Activated effector memory CD4-positive, alpha-beta T cell treated with anti-CD3 and anti-CD28 coated beads, Interleukin-2, amount 50 U/mL, for 16 hours (primary cell): ENCODE measurements at places on chromosomes 5 and 9.

DNA sequence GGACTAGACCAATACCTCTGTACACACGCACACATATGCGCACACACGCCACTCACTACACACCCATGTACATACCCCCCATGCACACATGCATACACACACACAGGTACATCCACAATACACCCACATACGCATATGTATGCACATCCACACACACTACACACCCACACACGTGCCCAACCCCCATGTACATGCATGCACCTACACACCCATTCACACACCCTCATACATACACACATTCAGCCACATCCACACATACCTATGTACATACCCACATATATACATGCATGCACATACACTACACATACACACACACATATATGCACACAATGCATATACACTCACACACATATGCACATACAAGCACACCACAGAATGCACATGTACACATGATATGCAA lies 107.1 kb downstream of the GADD45G start:
- no peak for DNase-seq

GRCh38 chr9:28464481-28465216 lies 891.4 kb upstream of the C9orf72 start:
- no peak for DNase-seq

- no peak for DNase-seq
Measured at GRCh38 chr5:172412724-172413286, 41.5 kb downstream of the SH3PXD2B start.

DNA sequence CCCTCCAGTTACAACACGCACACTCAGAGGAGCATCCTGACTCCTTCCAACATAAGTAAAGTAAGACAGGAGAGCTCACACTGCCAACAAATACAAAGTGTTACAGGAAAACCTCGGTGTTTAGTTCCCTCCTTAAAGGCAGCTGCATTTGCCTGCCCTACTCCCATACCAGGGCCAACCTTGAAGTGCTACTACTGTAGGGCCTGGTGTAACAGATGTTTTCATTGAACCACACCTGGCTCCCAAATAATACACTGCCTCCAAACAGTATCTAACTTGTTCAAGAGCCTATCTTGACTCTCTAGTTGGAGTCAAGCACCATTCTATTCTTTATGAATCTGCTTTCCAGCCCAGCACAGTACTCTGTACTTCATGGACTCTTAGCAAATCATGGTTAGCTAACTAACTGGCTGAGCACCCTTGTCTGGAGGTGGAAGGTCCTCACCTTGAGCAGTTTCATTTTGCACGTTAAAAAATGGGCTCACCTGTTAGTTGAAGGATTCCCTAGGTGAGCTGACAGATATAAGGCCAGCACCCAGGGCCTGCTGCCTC lies 34.6 kb downstream of the TTC39B start:
- no peak for DNase-seq

DNA sequence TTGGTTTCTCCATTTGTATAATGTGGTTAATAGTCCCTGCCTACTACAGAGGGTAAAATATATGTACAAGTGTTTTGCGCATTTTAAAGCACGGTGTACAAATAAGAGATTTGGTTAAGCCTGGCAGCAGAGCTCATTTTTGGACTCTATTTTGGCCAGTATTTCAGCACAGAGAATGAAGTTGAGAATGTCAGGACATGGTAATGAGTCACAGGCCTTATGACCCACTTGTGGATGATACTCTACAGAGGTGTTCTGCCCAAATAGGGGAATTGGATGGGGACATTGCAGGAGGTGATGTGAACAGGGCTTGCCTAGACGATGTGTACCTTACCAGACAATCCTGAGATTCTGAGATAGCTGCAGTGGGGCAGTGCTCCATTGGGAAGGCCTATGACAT lies 50.6 kb downstream of the MELK start:
- DNase-seq = no peak

DNA sequence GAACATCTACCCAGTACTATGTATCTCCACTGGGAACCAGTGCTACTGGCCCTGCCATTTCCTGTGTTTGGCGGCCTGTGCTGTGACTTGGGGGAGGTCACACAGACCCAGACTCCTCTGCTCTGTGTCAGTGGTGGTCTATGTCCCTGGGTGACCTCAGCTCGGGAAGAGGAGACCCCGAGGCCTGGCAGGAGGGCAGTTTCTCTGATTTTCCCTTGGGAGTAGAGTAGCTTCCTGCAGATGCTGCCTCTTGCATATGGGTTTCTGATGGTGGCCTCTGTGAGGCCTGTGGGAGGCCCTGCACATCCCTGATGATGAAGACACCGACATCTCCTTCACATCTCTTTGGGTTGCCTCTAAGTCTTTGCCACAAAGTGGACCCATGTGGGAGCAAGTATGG lies 13.0 kb upstream of the SMIM32 start:
- DNase-seq = peak; percentile 22

DNA sequence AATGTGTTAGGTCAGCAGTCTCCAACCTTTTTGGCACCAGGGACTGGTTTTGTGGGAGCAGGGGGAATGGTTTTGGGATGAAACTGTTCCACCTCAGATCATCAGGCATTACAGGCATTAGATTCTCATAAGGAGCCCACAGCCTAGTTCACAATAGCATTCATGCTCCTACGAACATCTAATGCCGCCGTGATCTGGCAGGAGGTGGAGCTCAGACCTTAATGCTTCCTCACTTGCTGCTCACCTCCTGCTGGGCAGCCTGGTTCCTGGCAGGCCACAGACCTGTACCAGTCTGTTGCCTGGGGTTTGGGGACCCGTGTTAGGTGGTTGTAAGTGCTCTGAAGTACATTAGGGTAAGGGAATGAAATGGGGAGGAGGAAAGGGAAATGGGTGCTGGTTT lies 9.7 kb upstream of the CTNNA1 start:
- peak; percentile 52 for DNase-seq

- no peak for DNase-seq
Measured at GRCh38 chr9:84436386-84437109, 96.0 kb upstream of the SLC28A3 start.

DNA sequence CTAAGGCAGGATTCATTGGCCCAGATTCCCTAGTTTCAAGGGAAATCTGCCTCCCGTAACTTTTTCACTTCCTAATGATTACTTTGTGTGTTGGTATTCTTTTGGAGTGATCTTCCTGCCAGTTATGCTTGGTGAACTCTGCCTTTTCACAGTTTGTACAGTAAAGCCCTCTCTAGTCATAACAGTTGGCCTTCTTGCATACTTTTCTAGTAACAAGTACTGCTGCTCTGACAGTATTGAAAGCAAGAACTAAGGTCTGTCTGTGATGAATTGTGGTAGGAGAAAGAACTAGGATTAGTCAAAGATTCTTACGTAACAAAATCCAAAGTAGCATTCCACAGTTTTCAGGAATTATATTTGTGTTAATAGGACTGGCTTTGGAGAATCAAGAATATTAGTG lies 1457.2 kb upstream of the WWC1 start:
- DNase-seq = no peak

DNA sequence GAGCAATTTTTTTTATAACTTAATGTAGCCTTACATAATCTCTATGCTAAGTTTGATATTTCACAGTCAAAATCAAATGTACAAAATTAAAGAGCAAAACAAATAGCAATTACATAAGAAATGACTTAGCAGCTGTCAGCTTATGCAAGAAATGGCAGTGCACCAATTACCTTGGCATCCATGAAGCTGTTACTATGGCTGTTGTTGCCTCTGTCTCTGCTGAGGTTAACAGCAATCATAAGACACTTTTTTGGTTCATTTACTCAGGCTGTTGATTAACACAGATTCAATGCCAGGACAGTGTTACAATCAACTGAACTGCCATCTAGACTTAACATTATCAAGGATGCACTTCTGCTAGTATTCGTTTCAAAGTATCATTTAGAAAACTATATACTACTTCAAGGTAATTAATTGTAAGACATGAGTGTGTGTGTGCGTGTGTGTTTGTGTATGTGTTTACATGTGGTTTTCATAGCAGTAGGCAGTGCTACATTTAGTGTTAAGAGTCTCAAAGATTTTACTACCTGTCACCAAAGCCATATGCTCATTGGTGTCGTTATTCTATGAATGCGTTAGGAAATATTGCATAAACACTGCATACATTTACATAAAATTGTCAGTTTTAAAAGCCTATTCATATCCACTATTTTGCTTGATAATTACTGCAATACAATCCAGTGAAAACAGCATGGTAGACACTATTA lies 1084.2 kb upstream of the COX7C start:
- DNase-seq = no peak

DNA sequence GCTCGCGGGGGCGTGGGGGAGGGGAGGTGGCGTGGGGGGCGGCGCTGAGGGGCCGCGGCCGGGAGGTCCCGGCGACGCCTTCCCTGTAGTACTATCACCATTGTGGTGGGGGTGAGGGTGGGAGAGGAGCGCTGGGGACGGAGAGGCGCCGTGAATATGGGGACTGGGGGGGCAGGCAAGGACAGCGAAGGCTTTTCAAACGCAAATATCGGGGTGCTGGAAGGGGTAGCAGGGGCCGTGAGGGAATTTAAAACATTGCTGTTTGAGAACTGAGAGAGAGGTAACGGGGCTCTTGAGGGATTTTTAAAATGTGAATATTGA lies 427 bp downstream of the RBM27 start:
- no peak for DNase-seq

GRCh38 chr5:146334074-146334533 lies 4.5 kb upstream of the POU4F3 start:
- DNase-seq = no peak

GRCh38 chr9:127860260-127860659 lies 5.8 kb upstream of the ENG start:
- DNase-seq = no peak

DNA sequence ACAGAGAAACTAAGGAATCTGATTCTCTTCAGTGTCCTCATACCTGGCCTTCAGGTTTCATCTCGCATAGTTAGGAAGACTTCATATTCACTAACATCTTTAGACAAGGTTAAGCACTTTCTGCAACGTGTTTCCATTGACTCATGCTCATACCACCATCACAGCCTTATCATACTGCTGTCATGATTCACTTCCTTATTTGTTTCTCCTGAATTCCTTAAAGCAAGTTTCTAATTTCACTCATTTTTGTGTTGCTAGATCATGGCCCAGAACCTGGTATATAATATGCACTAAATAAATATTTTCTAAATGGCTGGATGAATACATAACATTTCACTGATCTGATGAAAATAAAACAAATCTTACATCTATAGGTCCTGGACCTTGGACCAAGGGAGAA lies 472.9 kb downstream of the PRELID2 start:
- no peak for DNase-seq

- no peak for DNase-seq
Measured at GRCh38 chr9:129623331-129623730, 2.4 kb upstream of the C9orf50 start.

GRCh38 chr5:173644673-173645436 lies 28.4 kb upstream of the BOD1 start:
- peak; percentile 14 for DNase-seq

DNA sequence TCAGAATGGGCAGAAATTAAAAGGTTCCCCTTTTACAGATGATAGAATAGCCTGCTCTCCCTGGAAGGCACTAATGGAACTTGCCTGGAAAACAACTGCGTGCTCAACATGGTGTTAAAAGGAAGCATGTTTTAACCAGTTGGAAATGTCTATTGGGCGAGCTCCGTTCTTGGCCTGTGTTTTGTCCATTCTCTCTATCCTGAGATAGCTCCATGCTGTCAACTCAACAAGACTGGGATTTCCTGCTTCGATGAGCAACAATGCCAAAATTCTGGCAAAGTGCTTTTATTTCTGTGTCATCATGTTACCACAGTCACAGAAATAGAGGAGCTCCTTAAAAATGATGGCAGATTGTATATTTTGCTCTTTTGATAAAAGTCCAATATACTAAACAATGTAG lies 198.3 kb downstream of the PLK2 start:
- no peak for DNase-seq

DNA sequence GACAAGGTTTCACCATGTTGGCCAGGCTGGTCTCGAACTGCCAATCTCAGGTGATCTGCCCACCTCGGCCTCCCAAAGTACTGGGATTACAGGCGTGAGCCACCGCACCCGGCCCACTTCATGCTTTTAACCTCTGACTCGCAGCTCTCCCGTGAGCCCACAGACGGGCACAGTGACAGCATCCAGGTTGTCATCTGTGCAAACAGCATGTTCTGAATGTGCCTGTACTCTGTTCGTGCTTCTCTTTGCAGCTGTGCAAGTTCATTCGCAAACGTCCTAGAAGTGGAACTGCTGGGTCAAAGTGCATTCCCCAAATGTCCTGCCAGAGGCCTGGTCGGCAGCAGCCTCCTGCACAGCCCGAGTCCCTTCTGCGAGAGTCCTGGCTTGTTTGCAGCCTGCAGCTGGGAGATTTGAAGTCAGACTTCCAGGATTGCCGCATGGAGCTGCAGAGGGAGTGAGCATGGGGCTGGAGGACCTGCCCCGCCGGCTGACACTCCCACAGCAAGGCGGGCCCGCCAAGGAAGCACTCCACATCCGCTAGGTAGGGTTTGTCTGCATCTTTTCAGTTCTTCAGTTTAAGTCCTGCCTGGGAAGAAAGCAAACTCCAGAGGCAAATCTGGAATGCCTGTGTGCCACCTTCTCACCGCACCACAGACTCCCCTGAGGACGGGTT lies 3.4 kb downstream of the BRD3OS start:
- no peak for DNase-seq

DNA sequence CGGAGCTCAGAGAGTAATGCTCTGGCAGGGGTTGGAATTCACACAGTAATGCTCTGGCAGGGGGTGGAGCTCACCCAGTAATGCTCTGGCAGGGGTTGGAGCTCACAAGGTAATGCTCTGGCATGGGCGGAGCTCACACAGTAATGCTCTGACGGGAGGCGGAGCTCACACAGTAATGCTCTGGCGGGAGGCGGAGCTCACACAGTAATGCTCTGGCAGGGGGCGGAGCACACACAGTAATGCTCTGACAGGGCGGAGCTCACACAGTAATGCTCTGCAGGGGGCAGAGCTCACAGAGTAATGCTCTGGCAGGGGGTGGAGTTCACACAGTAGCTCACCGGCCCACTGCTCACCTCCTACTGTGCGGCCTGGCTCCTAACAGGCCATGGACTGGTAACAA lies 47.2 kb upstream of the LPCAT1 start:
- DNase-seq = no peak

DNA sequence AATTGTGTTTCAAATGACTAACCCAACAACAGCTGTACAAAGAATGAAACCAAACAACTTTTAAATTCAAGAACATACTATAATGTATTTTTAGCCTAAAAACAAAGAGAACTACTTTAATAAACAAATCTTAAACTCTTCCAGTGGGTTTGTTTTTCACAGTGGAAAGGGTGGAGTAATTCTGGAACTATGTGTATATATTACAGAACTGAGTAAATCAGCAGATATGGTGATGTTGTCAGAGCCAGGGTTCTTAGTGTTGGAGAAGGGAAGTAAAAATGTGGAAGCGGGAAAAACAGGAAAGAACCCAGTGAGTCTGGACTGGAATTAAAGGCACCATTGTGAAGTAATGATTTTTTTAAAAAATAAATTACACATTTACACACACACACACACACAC lies 144.9 kb downstream of the CDK5RAP2 start:
- no peak for DNase-seq

DNA sequence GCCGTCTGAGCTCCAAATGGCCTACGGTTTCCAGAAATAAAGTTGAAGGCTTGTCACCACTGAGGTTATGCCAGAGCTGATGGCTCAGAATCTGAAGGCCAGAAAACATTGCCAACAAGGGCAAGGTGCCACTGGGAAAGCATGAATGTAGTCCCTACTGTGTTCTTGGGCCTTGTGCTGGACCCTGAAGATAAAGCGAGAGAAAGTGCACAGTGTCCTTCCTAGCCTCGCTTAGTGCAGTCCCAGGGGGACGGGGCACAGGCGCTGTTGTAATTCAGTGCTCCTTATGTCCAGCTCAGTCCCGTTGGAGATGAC lies 84.5 kb downstream of the NDFIP1 start:
- DNase-seq = no peak
